Stimulated activated CD8-positive, alpha-beta memory T cell treated with anti-CD3 and anti-CD28 coated beads, Interleukin-15, amount 100 ng/mL, for 1 hour (primary cell): ENCODE measurements at places on chromosomes 6 and 20.

DNA sequence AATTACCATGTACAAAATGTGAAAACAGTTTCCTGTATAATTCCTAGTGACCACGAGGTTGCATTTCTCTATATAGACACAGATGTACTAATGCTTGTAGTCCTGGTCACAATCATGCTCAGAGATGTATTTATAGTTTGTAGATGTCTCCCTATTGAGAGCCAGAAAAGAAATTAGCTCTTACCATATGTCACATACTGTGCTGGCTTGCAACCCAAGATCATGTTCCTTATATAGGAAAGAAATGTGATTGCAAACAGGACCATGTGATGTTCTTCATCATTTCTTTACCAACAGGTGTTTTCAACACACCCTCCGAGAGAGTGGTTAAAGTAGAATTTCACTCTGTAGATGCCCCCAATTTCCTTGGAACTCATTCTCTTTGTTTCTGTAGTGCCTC lies 369.4 kb downstream of the CBLN4 start:
- no peak for DNase-seq

GRCh38 chr6:15267221-15267620 lies 21.4 kb downstream of the JARID2 start:
- DNase-seq = no peak

DNA sequence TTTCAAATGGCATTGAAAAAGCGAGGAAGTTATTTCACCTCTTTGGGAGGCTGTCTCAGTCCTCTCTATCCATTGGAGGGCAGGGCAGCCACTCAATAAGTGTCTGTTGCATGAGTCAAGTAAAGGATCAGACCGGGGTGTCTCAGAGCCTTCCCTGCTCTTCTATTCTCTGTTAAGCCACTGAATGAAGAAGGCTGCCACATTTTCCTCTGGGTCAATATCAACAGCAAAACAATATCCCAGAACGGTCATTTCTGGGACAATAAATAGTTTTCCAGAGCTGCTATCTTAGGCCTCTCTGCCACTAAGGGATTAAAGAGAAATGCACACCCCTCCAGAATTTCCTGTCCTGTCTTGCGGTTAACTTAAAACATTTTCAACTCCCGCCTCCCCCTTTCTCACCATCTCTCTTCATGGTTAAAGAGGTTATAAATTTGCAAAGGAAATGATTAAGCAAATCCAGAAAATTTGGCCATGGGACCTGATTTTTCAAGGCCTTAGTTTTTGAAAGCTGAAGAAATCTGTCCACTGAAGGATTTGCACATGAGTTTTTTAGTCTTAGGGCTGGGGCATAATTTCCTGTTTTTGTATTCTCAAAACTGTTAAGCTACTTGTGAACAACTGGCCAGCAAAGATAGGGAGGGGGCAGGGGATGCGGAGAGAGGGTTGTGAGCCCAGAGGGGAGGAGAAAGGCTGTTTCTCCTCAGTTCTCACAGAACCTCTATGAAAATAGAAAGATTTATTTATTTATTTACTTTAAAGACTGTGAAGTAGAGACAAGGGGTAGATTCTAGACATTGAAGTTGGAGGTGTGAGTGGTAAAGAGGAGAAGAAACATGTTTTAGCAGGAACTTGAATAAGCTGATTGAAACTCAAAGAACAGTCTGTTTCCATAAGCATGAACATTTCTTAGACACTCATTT lies 135.7 kb downstream of the BCAS1 start:
- DNase-seq = no peak

DNA sequence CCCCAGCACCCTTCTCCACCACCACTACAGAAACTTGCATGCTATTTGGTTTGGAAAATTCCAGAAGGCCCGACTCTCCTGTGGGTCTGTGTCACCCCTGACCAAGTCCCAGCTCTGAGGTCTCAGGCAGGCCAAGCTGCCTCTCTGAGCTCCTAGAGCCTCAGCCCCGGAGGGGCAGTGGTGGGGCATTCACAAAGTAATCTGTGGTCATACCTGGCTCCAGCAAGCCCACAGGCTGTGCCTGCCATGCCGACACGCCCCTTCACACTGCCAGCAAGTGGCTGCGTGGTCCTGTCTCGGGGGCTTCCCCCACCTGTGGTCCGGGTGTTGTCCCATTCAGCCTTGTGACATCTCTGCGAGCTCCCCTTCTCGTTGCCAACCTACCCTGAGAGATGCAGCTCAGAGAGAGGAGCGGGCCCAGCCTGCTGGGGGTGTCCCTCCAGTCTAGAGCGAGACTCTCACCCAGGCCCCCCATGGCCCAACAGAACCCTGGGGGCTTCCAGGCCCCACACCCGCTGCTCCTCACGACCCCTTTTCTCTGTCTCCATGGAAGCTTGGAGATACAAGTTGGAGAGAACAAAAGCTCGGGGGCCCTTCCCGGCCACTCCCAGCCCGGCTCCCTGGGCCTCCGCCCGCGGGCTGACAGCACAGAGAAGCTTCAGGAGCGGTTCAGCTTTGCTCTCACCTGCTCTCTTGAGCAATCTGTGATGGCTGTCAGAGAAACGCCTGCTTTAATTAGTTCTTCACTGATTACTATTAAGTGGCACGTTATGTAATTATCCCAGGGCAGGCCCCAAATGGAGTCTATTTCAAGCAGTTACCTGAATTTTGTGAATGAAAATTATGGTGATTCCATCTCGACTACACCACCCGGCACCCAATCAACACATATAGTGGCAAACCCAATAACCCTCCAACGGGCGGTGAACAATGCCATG lies 147.7 kb upstream of the PHACTR3 start:
- no peak for DNase-seq

GRCh38 chr6:145139140-145139850 lies 596.0 kb downstream of the EPM2A start:
- DNase-seq = no peak

DNA sequence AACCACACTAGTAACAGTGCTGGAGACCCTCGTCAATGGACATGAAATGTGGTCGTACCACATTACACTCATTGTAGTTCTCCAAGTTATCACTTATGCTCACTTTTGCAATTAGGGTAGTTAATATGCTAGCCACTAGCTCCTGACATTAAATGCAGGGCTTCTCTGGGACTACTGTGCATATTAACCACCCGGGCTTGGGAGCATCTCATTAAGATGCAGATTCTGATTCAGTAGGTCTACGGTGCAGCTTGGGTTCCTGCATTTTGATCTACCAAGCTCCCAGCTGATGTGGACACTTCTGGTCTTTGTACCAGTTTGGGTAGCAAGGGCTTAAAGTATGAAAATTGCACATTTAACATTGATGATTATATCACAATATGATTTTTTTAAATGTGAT lies 98.0 kb downstream of the ZFP64 start:
- DNase-seq = no peak

DNA sequence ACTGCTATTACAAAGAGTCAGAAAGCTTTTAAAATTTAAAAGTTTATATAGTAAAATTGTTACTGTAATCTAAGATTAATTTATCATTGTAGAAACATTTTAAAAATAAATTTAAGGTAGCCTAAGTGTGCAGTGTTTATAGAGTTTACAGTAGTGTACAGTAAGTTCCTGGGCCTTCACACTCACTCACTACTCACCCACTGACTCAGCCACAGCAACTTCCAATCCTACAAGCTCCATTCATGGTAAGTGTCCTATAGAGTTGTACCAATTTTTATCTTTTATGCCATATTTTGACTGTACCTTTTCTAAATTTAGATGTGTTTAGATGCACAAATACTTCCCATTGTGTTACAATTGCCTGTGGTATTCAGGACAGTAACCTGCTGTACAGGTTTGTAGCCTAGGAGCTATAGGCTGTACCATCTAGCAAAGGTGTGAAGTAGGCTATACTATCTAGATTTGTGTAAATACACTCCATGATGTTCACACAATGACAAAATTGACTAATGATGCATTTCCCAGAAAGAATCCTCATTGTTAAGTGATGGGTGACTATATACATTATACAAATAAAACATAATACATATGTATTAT lies 10.2 kb upstream of the TMEM170B start:
- no peak for DNase-seq

DNA sequence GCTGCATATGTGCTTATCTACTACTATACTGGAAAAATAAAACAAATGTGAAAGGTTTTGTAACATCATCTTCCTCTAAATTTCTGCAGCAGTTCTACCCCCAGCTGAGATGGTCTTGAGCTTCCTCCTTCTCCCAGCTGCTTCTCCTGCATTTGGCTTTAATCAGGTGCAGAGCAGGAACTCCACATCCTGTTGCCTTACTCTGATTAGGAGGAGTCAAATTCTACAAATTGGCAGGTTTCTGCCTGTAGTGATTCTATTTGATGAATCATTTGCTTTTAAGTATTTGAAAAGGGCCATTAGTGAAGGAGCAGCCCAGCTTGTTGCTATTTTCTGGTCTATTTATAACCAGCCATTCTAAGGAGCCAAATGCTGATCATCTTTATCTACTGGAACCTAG lies 224.5 kb downstream of the GMDS start:
- DNase-seq = no peak

- DNase-seq = no peak
Observed at GRCh38 chr20:14885661-14886060, 548.2 kb upstream of the FLRT3 start.

GRCh38 chr6:165515963-165516624 lies 146.9 kb downstream of the PDE10A start:
- no peak for DNase-seq

DNA sequence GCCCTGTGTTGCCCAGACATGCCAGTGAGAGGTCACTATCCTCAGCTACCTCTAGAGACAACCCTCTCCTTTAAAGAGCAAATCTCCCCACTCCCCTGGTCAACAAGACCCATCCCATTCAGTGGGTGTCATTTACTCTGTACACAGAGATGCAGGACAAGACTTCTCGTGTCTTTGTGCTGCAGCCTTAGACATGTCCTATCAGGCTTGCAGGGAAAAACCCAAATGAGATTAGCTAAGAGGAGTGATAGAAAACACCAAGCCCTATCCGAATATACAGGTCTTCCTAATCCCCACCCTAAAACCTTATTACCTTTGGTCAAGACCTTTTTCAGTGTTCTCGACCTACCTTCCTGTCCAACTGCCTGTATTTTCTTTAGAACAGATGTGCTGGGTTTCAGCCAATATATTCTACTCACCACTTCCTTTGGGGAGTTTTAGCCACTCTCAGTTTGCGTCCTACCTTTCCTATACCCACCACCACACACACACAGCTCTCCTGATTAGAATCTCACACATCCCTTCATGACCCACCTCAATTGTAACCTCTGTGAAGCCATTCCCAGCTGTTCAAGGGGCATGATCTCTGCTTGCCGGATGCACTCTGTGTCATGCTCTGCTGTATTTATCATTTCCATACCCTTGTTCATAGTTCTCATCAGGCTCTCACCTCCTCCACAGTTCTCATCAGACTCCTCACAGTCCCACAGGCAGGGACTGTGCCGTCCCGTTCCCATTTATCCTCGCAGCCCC lies 39.7 kb downstream of the TRAM2 start:
- no peak for DNase-seq

- no peak for DNase-seq
Observed at GRCh38 chr20:63807654-63808053, 23.4 kb downstream of the ZBTB46 start.

DNA sequence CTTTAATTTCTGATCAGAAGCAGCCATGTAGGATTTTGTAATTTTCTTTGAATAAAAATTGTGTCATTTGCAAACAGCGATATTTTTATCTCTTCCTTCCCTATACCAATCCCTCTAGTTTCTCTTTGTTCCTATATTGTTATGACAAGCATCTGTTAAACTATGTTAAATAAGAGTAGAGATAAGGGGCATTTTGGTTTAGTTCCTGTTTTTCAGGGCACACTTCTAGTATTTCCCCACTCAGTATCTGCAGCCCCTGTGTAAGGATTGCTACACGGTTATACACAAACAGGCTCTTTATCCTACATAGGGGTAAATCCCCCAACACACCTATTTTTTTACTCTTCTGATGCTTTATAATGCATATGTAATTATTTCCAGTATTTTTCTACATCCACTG lies 42.1 kb downstream of the TRERF1 start:
- no peak for DNase-seq

DNA sequence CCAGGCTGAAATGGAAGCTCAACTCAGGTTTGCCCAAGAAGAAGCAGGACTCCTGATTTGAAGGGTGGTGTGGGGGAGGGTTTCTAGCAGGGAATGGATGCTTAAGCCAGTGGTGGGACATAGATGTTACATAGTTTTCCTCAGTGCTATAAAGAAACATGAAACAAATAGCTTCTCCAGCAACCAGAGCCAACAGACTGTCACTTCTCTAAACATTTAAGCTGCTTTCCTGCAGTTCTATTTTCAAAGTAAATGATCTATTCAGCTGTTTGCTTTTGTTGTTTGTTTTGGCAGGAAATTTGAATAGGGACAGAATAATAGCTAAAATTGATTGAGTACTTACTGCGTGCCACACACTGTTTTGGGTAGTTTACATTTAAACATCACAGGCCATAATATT lies 169.0 kb downstream of the UST start:
- no peak for DNase-seq

- no peak for DNase-seq
Observed at GRCh38 chr20:44481719-44482416, 6.2 kb downstream of the TTPAL start.
